CD8-positive, alpha-beta memory T cell (primary cell): ENCODE measurements at places on chromosomes 7 and 10.

DNA sequence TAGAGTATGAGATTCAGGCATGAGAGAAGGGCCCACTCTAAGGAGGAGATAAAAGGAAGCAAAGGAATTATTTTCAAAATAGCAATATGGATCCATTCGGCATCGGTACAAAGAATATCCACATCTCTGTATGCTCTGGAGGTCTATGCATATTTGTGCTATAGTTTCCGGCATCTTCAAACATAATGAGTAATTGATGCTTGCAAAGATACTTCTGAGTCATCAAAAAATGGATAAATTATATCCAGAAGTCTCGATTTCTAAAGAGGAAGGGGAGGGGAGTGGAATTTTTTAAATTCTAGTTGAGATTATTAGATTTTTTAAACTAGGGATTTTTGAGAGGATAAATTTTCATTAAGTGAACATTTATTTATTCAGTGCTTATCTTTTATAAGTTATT is 72.9 kb upstream of the KIAA1217 start:
- DNase-seq = no peak

DNA sequence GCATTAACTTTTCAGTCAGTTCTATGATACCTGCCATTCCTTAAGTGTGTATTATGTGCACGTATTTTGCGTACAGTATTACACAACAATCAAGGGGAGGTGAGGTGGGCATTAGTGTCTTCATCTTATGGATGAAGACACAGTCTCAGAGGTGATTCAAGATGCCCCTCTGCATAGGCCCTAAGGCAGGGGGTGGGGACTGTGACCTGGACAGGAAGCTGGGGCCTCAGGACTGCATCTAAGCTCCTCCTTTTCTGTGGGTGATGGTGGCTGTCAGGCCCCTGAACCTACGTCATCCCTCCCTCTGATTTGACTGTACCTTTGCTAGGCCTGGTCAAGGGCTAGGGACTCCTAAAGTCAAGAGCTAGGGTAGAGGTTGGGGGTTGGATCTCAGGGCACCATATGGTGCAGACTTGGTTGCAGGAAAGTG is 38.9 kb downstream of the HK1 start:
- DNase-seq = no peak

DNA sequence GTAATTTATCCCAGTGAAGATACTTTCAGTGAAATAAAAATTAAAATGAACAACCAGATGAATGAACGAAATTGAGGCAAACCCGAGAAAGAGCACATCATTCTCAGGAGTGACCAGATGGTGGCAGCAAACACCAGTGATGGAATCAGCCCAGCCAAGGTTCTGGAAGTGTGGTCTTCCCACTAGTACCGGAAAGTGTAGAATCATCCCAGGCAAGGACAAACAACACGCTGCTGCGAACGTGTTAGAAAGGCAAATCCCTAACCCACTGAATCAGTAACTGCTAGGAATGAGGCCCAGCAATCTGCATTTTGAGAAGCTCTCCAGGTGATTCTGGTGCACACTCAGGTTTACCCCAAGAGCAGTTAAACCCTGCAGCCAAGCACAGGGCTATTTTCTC is 15.5 kb upstream of the SLC18A3 start:
- no peak for DNase-seq

DNA sequence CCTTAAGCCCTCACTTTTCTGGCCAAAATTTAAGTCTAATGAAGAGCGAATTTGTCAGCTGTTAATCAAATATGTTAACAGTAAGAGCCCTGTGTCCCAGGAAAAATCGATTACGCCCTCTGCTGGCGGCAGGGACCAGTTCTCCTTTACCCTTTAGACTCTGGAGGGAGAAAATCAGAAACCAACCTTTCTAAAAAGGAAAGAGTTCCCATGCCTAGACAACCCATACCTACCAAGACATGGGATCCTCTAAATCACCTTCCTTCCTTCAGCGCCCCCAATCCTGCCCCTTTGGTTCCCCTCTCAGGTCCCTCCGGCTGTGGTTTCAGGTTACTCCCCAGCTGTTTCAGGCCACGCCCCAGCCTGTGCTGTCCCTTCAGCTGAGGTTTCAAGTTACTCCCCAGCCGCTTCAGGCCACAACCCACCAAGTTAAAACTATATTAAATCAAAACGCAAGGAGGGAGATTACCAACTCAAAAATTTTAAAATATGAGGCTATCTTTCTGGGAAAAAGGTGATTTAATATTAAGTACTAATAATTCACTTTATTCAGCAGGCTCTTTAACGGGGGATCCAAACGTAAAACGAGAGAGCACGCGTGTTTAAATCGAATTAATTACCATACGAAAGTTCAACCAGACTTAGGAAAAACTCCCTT is 1.4 kb upstream of the AKR1B15 start:
- DNase-seq = peak; percentile 34

- no peak for DNase-seq
These were observed 88.4 kb upstream of the RHEB start for GRCh38 chr7:151608031-151608551.

GRCh38 chr7:82506702-82507101 is 63.1 kb upstream of the CACNA2D1 start:
- DNase-seq = no peak

- no peak for DNase-seq
These were observed 2.5 kb downstream of the TMEM178B start for GRCh38 chr7:141076377-141076776.

DNA sequence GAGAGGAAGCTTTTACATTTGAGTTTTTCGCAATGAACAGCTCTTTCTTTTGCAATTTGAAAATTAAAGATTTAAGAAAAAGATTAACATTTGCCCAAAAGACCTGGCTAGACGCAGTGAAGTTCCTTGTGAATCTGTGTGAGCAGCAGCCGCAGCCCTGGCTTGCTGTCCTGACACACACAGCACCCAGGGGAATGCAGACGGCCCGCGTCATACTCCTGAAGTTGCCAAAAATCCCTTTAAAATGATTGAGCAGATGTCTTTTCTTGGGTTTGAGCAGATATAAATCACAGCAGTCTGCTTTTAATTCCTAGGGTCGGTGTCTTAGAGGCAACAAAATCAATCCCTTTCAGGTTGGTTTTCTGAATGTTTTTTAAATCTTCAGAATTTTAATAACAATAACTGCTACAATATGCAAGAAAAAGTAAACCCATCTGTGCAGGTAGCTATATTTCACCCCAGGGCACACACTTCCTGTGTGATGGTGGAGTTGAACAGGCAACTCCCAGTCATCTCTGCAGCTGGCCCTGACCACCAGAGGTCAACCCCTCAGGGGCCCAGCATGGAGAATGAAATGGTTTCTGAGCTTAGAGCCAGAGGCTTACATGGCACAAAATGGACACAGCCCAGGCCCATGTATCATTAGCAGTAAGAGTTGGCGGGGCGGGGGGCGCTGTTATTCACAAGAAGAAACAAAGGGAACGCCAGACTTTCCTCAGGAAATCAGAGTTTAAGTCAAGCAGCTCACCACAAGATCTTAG is 32.2 kb upstream of the TRIL start:
- DNase-seq = no peak

GRCh38 chr7:141456298-141456697 is 94.9 kb upstream of the AGK start:
- DNase-seq = no peak
